ENCODE measurements at places on chromosomes 13 and 19.
A peak's percentile ranks its signal among the peaks of the same experiment; 100 is the strongest.

DNA sequence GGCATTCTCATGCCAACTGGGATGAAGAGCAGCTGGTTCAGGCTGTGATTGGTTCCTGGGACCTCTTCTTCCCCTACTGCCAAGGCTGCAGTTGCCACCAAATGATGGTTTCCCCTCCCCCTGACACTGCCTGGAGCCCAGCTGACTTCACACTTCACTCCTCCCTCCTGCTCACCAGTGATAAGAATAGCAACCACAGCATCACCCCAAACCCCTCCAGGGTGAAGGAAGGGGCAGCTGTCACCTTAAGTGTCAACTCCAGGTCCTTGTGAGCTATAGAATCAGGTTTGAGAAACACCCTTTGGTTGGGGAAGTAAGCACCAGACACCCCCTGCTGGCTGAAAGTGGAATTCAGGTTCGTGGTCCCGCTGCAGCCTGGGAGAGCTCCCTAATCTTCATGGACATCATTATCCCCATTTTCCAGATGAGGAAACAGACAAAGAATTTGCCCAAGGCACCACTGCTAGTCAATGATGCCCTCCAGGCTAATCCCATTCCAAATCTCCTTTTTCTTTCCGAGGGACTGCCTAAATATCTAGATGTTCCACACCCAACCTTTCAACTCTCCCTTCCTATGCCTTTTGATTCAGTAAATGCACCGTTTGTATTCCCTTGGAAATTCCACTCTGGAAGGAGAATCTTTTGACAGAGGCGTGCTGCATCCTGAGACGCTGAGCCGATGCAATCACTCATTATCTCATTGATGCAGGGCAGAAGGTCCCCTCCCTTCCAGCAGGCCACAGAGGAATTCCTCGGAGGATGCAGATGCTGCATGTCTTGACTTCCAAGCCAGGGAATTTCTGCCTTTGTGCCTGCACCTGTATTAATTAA is 50.6 kb upstream of the UQCRFS1 start:
- no peak for DNase-seq

DNA sequence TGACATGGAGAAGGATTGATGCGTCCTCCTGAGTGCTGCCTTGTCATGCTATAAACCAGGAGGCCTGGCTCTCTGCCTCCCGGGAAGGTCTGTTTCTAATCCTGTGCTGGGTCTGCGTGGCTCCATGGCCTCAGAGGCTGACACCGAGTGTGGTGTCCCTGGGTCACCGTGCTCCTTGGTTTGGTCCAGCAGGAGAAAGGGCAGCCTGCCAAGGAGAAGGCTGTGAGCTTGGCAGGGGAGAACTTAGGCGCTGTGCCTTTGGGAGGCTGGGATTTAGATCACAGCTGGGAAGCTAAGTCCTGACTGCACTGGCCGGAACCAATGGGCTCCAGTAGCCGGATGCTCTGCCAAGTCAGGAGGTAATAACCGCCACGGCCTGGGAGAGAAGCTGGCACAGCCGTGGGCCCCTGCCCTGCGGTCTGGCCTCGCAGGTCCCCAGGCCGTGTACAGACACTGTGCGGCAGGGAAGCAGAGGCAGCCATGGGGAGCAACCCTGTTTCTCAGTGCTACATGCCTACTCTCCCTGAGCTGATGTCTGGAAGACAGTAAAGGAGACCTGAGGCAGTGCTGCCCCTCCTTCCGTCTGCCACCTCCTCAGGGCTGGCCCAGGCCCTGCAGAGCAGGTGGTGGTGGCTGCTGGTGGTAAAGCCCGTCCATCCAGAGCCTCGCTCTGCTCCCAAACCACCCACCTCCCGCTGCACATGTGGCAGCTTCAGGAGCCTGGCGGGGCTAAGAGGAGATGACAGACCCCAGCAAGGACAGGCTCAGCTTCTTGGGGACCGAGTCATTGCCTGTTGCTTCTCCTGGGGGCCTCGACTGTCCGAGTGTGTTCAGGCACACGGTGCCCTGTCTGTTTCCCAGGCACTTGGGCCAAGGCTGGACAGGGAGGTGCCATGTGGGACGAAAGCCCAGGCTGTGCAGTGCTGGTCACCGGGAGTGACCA is 44.9 kb downstream of the C13orf46 start:
- peak; percentile 45 for DNase-seq

GRCh38 chr13:41403983-41404382 is 53.4 kb upstream of the RGCC start:
- no peak for DNase-seq

- DNase-seq: no peak
These were observed 30.1 kb downstream of the KLF12 start for GRCh38 chr13:74103970-74104555.

DNA sequence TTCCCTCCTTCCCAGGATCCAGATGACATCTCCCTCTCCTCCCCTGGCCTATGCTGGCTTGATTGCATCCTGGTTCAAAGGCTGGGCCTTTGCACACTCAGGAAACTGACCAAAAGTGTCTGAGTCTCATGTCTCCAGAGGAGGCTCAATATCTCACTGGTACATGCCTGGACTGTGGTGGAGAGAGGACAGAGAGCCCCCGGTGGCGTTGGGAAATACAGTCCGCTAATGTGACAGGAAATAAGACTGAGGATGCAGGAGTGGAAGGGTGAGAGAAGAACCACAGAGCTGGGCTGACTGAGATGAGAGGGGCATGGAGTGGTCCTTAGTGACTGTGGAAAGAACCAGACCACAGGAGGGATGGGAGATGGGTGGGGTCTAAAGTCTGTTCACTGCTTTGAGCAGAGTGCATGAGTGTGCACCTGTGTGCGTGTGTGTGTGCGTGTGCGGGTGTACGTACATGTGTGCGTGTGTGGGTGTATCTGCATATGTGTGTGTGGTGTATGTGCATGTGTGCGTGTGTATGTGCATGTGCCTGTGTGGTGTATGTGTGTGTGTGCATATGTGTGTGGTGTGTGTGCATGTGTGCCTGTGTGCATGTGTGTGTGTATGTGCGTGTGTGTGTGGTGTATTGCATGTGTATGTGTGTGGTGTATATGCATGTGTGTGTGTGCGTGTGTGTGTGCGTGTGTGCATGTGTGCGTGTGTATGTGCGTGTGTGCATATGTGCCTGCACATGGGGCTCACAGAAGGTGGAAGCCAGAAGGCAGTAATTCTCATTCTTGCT is 1.9 kb downstream of the SIGLEC5 start:
- DNase-seq: no peak

- DNase-seq: peak; percentile 25
These were observed 52.6 kb downstream of the RASA3 start for GRCh38 chr13:114079601-114080536.

- no peak for DNase-seq
These were observed 1.3 kb downstream of the PALM start for GRCh38 chr19:709965-710571.

- no peak for DNase-seq
These were observed 387.3 kb downstream of the PCDH17 start for GRCh38 chr13:58018865-58019264.

DNA sequence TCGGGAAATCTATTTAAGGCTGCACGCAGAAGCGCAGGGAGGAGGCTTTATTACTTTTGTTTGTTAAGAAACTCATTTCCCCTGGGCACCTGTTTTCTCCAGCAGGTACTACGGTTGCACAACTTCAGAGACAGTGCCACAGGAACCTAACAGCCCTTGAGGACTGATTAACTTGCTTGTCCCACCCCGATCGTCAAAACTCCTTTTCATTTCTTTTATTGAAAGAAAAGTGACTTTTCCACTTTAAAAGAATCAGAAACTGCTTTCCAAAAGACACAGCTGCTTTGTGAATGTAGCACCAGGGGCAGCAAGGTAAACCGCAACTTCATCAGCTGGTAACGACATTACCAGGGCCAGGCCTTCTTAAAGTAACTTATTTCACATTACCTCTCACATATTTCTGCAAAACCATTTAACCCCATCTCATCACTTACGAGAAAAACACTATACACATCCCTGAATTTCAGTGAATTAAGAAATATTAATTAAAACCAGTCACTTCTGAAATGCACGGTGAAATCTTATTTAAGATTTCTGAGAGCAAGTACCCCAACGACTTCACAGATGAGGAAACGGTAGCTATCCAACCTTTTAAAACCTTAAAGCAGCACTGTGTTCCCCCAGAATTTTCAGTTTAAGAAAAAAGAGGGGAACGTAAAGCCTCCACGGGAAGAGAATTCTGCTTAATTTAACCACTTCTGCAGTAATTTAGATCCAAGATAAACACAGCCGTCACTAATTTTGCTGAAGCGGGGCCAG is 1.4 kb downstream of the ANKRD10 start:
- DNase-seq: no peak

DNA sequence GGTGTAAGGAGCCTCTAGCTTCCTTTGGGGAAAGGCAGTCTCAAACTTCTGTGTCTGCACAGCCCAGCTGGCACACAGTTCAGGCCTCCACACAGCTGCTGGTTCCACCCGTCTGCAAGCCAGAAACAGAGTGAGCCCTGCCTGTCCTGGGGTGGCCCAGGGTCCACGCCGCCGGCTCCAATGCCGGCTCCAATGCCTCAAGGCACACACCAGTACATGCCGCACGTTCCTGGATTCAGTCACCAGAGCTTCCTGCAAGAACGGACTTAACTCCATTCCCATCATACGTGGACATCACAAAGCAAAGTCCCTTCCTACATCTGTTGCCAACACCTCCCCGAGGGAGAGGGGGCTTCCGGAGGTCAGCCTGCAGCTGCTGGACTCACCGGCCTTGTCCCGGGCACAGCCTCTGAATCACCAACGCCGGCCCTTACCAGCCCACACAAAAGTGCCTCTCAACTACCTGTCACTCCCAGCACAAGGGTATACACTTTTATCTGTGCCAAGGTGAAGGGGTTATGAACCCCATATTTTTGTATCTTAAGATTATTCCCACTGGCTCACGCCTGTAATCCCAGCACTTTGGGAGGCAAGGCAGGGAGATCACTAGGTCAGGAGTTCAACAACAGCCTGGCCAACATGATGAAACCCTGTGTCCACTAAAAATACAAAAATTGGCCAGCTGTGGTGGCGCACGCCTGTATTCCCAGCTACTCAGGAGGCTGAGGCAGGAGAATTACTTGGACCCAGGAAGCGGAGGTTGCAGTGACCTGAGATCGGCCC is 8.5 kb downstream of the SH3GL1 start:
- no peak for DNase-seq

GRCh38 chr19:48728911-48729664 is 9.6 kb upstream of the MAMSTR start:
- no peak for DNase-seq

GRCh38 chr19:3154957-3155736 is 19.3 kb downstream of the GNA15 start:
- peak; percentile 86 for DNase-seq

- DNase-seq: no peak
These were observed 2.2 kb downstream of the ZSCAN22 start for GRCh38 chr19:58328999-58329398.

- DNase-seq: no peak
These were observed 77.1 kb upstream of the WASF3 start for GRCh38 chr13:26480246-26480855.

- DNase-seq: no peak
These were observed 67.8 kb downstream of the SPACA7 start for GRCh38 chr13:112443995-112444311.

GRCh38 chr13:109684084-109684823 is 102.1 kb downstream of the IRS2 start:
- no peak for DNase-seq

DNA sequence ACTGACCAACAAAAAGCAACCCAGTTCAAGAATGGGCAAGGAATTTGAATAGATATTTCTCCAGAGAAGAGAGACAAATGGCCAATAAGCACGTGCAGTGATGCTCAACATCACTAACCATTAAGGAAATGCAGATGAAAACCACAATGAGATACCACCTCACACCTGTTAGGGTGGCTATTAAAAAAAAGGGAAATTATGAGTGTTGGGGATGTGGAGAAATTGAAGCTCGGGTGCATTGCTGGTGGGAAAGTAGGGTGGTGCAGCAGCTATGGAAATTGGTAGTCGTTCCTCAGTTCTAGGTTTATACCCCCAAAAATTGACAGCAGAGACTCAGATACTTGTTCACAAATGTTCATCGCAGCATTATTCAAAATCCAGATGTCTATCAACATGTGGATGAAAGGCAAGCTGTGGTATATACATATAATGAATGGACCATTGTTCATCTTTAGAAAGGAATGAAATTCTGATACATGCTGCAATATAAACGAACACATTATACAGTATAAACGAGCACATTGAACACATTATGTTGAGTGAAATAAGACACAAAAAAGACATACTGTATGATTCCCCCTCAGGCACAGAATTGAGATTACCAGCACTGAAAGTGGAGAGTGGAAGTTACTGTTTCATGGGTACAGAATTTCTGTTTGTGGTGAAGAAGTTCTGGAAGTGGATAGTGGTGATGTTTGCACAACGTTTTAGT is 927 bp downstream of the CHAMP1 start:
- no peak for DNase-seq

DNA sequence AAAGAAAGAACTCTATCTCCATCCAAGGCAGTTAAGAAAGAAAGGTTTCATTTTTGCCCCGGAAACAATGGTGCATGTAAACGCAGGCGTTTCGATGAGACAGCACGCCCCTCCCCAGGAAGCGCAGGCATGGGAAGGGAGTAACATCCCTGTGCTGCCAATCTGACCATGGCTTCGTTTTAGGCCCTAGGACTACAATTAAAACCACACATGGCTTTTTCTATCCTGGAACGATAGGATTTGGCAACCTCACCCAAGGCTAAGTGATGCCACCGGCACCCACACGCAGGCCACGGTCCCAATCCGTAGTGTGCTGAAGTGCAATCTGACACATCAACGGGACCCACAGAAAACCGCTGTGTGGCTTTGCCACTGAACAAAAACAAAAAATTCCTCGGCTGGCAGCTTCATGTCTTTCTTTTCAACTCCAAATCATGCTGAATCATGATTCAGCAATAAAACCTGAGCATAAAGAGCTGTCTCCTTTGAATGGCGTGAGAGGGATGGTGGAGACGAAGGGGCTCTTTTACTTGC is 24.2 kb downstream of the RANBP3 start:
- DNase-seq: no peak

- DNase-seq: no peak
These were observed 206.5 kb downstream of the TEX29 start for GRCh38 chr13:111526922-111527321.

GRCh38 chr19:6204866-6205723 is 69.6 kb downstream of the ACSBG2 start:
- no peak for DNase-seq

DNA sequence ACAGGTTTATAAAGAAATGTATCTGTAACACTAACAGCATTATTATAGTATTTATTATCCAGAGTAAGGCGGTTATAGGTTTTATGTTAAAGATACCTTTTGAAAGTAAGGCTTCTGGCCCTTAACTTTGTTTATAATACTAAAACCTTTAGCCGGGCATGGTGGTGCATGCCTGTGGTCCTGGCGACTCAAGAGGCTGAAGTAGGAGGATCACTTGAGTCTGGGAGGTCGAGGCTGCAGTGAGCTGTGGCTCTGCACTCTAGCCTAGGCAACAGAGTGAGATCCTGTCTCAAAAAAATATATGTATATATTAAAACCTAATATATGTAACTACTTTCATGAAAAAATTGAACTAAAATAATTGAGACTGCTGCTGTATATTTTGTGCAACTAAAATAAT is 98.7 kb upstream of the KLF5 start:
- no peak for DNase-seq

DNA sequence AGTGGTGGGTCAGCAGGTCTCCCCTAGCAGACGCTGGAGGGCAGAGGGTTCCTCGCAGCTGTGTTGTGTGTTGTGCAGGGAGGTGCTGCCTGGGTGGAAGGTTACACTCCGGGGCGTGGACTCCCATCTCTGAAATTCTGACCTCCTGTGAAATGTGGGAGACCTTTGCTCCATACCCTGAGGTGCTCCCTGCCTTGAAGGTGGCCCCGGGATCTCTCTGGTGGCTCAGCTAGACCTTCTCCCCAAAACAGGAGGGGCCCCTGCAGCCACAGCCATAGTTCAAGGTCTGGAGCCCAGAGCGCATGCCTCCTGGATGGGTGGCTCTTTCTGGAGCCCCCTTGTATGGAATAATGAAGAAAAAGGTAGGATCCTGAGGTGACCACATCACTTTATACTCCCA is 70.2 kb downstream of the SOX1 start:
- no peak for DNase-seq
